ENCODE measurements at places on chromosomes 11 and 22. TPM values are rescaled to one million over a fixed set of nuclear protein-coding genes. Genes with fewer than 3 reads are reported as not detected.

GRCh38 chr11:83823461-83824025, 537.4 kb upstream of the CCDC90B start:
- H3K36me3 ChIP-seq, result no peaks in the 10 kb centered on the region
- no peak for DNase-seq
- H3K27me3 ChIP-seq, result no peaks in the 10 kb centered on the region
- H3K4me1 ChIP-seq, result no peaks in the 10 kb centered on the region
- H3K27ac ChIP-seq, result no peak overlapping the region

Gene LRRC4C
- 1.9 TPM for total RNA-seq

Gene POU2AF2
- not detected for total RNA-seq

Gene OR2AG1
- total RNA-seq, result not detected

DNA sequence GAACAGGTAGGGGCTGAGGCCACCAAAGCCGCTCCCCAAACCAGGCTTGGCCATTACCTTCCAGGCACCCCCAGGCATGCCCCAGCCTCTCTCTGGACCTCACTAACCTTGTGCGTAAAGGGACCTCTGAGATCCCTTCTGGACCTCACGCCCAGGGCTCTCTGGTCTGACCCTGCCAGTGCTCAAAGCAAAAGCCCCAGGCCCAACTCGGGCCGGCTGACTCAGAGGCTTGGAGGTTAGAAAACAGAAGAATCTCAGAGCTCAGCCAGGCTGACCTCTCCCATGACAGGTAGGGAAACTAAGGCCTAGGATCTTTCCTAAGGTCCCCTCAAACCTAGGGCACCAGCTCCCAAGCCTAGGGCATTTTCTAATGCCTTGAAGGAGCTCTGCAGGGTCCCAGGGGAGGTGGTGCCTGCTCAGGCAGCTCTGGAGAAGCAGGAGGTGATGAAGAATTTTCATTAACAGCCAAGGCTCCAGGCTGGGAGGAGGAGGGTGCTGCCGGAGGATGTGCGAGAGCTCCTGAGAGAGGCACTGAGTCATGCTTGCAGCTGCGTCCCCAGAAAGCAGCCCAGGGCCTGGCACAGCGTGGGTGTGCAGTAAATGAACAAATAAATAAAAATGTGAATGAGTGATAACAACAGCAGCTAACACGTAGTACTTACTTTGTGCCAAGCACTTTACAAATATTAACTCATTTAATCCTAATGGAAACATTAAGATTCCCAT, 25.6 kb downstream of the ARRB1 start:
- peak; percentile 84 for DNase-seq
- no peaks in the 10 kb centered on the region for H3K36me3 ChIP-seq
- H3K4me3 ChIP-seq, result no peak overlapping the region
- no peaks in the 10 kb centered on the region for H3K4me1 ChIP-seq
- no peaks in the 10 kb centered on the region for H3K27me3 ChIP-seq

DNA sequence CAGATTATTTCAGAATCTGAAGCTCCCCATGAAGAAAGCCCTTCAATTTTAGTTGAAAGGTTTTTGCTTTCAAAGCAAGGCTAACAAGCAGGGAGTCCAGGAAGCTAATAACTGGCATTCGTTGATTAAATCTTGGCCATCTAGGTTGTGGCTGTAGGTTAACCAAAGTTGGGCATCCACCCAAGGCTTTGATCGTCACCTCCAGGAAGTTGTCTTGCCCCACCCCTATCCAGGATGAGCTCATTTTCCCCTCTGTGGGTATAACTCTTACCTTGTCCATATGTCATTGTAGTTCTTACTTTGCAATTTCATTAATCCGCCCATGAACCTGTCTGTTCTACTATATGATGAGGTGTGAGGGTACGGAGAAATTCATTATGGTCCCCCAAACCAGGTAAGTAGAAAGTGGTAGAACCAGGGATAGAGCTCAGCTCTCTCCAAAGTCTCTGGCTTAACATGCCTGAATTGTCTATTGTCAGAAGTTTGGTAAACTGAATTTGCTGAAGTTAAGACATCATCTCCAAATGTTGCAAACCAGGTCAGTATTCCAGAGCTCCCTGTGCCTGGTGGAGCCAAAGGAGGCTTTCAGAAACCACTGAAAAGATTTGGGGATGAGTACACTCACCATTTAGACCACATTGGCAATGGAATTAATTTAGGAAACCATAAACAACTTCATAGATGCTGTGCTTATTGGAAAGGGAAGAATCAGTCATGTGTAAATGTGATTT, 97.1 kb downstream of the CD44 start:
- no peaks in the 10 kb centered on the region for H3K36me3 ChIP-seq
- DNase-seq, result no peak
- no peak overlapping the region for H3K27ac ChIP-seq
- H3K27me3 ChIP-seq, result no peaks in the 10 kb centered on the region
- no peaks in the 10 kb centered on the region for H3K4me1 ChIP-seq

Gene ELMOD1
- total RNA-seq, result 0.32 TPM

DNA sequence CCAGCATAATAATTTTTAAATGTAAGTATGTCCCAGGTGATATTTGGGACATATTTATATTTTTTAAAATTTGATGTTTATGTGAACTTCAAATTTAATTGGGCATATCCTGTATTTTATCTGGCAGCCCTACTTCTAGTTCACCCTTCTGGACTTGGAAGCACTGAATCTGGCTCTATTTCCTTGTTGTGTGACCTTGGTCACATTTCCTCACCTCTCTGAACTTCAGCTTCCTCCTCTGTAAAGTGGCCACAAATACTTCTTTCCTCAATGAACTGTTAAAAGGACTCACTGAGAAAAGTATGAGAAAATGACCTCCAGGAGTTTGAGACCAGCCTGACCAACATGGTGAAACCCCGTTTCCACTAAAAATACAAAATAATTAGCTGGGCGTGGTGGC, 8.1 kb upstream of the RNF185 start:
- H3K4me1 ChIP-seq, result no peaks in the 10 kb centered on the region
- no peak for DNase-seq
- no peaks in the 10 kb centered on the region for H3K36me3 ChIP-seq
- no peaks in the 10 kb centered on the region for H3K27me3 ChIP-seq
- no peak overlapping the region for H3K4me3 ChIP-seq
- H3K27ac ChIP-seq, result no peak overlapping the region

Data from aorta (tissue), 5 donors.